ENCODE measurements at places on chromosomes 5 and 9. TPM values are rescaled to one million over a fixed set of nuclear protein-coding genes. Genes with fewer than 3 reads are reported as not detected.

GRCh38 chr9:89427621-89428221 is 70.2 kb downstream of the SEMA4D start:
- DNase-seq = no peak

GRCh38 chr9:130305381-130305780 is 39.8 kb downstream of the HMCN2 start:
- DNase-seq = no peak

DNA sequence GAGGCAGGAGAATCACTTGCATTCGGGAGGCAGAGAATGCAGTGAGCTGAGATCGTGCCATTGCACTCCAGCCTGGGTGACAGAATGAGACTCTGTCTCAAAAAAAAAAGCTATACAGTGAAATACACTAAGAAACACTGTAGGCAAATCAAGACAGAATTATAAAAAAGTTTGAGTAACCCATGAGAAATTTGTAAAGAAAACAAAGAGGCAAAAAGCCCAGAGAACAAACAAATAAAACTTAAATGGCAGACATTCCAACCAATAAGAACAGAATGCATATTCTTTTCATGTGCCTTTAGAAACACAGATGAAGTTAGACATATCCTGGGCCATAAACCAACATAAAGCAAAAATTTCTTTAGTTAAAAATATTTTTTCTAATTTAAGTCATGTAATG is 30.6 kb downstream of the ZNF169 start:
- DNase-seq = no peak

DNA sequence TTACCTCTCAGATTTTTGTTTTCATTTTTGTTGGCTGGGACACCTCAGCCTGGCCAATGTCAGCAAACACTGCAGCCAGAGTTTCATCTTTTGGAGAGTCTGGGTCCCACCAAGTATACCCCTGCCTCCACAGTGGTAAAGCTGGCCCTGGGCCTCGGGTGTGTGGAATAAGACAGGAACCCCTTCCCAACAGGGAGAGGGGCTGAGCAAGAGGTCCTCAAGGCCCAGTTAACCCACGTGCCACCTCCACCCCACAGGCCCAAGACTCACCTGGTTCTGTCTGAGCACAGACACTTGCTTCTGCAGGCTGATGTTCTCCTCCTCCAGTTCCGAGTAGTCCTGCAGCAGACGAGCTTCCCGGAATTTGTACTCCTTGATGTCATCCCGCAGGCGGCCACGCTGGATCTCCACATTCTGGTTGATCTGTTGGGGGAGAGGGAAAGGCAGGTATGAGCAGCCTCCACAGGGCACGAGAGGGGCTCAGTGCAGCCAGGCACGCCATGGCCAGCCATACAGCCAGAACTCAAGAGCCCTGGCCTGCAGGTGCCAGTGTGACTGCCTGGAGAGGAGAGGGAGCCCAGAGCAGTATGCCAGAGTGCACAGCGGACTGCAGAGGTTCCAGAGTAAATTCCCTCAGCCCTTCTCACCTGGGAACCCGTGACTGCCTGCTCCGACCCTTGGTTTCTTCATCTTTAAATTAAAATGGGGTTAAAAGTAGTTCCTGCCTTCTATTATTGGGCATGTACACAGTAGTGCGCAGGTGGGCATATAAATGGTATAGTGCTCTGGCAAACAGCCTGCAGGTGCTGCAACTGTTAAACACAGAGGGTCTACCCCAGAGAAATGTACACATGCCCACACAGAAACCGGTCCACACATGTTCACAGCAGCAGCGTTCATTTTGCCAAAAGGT is 42.0 kb downstream of the BICD2 start:
- DNase-seq = no peak

DNA sequence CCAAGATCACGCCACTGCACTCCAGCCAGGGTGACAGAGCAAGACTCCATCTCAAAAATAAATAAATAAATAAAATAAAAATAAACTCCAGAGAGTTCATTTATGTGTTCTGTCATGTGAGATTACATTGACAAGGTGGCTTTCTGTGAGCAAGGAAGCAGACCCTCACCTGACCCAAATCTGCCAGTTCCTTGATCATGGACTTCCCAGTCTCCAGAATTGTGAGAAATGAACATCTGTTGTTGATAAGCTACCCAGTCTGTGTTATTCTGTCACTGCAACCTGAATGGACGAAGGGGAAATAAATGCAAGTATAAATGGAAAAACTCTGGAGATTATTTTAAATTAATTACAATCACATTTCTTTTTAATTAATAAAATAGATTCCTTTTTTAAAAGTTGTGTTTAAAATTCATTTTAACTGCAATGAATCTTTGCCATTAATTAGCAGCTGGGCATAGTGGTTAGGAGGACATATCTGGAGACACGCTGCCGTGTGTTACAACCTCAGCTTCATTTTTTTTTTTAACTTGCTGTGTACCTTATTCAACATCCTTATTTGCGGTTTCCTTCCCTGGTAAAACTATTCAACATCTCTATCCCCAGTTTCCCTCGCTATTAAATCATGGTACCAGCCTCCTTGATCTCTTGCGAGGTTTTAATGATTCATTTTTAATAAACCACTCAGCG is 376.4 kb downstream of the CHSY3 start:
- no peak for DNase-seq

DNA sequence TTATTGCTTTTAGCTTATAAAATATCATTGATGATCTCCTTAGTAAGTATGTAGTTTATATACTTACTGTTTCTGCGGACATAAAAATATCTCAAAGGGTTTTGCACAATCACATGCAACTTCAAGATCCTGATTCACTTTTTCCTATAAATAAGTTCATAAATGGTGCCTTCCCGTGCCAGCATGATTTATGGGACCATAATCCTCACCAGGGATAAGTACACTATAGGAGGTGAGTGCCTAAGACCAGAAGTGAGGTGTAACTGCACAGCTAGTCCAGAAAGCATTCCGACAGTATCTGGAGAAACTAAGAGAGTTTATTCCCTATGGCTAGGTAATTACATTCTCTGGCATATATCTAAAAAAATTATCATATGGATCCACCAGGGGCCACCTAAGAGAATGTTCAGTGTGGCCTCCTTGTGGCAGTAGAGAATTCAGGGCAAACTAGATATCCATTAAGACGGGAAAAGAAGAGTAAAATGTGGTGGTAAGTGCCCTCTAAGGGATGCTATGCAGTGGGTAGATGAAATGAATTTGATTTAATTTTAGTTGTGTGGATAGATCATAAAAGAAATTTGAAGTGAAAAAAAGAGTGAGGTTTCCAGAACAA is 402.5 kb upstream of the SLC24A2 start:
- no peak for DNase-seq

DNA sequence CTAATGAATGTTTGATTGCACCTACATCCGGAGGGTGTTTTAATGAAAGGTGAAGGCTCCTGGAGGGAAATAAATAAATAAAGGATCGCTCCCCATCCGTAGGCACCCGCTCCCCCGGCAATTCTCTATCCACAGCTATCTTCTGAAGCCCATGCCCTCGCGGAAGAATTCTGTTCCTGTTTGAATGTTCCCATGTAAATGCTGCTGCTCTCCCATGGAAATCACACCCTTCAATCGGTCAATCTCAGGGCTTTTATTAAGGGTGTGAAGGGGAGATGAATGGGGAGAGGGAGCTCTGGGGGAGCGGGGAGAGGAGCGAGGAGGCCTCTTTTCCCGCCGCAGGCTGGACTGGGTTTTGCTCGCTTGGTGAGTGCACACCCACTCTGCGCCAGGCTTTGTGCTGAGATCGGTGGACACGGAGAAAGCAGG is 21.1 kb upstream of the ARAP3 start:
- DNase-seq = no peak

DNA sequence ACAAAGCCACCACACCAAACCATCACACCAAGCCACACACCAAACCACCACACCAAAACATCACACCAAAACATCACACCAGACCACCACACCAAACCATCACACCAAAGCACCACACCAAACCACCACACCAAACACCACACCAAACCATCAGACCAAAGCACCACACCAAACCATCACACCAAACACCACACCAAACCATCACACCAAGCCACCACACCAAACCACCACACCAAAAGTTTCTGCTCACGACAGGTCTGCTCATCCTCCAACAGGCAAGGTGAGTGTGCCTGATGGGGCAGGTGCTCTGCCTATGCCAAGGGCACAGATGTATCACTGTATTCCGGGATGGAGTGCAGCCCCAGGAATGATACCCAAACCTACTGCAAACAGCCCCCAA is 87.9 kb upstream of the FSTL4 start:
- no peak for DNase-seq

DNA sequence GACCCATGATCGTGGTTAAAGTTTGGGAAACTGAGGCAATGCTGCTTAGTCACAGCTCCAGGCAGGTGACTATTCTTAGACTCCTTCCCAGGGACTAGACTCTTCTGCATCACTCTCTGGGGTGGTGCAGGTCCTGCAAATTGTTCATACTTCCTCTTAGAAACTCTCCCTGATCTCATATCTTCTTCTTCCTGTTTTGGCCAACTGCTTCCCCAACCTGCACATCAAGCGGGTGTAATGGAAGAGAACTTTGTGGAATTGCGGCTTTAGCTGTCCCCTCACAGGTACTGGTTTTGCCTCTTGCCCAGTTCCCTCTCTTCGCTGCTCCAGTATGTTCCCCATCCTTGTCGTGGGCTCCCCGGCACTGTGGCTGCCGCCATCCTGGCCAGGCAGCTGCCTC is 111.5 kb upstream of the CTSL start:
- no peak for DNase-seq

GRCh38 chr9:32502464-32502863 is 23.5 kb downstream of the RIGI start:
- DNase-seq = no peak

- no peak for DNase-seq
Observed at GRCh38 chr5:173765029-173765644, 123.0 kb upstream of the CPEB4 start.

DNA sequence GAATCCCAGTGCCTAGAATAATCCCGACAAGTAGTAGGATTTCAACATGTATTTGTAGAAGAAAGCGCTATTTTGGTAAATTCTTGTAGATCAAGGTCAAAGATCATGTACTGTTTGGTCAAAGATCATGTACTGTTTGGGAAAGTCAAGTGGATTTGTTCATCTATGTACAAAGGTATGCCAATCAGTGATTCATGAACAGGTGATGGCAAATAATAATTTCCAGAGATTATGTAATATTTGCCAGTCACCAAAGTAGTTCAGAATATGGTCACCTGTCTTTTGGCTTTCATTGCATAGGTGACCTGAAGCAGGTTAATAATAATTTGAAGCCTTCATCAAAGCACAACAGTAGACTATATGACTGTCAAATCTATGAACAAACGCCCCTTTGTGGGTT is 398.2 kb downstream of the EFNA5 start:
- no peak for DNase-seq

DNA sequence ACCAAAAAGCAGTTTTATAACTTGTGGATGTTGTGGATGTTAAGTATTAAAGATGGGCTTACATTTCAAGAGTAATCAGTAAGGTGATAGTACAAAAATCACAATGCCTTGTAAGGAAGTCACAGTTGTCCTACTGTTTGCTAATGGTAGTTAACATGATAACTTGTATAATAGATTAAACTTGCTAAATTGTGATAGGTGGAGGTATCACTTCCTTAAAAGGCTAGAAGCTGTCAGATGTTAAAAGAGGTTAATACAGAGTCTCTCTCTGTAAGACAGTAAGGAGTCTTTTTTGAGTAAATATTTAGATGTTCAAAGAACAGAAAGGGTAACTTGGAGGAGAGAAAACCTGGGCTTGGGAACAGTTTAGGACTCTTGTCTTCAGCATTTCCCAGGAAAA is 14.2 kb upstream of the MACIR start:
- no peak for DNase-seq

Gene FYB1
- 0.01 TPM for polyA plus RNA-seq

Gene TMEM174
- polyA plus RNA-seq = not detected

Gene ITK
- not detected for polyA plus RNA-seq

Gene TLE1
- polyA plus RNA-seq = 42.8 TPM

Gene FBP1
- polyA plus RNA-seq = not detected

Gene PPP3R2
- polyA plus RNA-seq = not detected

All from AG04450 (cell line).